Stimulated activated CD4-positive, alpha-beta T cell treated with anti-CD3 and anti-CD28 coated beads, Interleukin-1b, Interleukin-23, amount 100 ng/mL, for 24 hours (primary cell): ENCODE measurements at places on chromosomes 2 and 18.

DNA sequence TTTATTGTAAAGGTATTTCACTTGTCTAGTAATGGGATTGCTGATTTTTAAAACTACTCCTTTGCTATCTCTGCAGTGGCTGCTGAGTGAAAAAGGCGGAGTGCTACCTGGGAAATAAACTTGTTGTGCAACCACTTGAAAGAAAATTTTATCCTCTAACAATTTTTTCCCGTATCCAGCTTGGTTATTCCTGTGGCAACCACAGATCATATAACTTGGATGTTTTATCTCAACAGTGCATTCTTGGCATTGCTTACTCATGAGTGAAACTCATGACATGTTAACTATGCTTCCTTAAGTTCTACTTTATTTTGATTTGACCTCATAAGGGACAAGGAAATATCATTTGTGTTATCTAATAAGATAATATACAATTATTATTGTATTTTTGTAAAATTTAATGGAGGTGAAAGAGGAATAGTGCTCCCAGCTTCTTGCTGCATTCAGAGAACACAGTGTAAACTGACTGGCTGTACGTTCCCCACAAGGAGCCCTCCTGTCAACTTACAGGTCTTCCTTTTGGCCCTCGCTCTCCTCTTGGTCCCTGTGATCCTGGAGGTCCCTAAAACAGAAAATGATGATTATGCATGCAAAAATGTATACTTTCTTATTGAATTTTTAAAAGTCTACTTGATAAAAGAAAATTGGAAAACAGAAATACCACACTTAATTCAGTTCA, 82.7 kb downstream of the COL5A2 start:
- DNase-seq, result no peak

DNA sequence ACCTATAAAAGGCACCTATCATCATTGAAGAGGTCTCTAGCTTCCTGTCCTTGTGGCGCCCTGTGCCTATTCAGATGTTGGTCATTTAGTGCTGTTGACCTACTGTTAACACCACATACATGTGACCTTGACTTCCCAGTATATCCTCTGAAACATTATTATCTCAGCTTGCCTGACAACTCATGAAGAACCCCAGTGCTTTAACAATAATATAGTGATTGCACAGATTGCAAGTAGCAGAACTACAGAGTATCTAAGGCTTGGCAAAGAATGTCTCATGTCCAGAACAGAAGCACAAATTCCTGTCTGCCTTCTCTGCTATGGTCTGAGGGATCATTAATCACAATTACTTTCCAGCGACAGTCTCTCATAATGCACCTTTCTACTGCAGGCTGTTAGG, 165.3 kb downstream of the LCLAT1 start:
- no peak for DNase-seq

DNA sequence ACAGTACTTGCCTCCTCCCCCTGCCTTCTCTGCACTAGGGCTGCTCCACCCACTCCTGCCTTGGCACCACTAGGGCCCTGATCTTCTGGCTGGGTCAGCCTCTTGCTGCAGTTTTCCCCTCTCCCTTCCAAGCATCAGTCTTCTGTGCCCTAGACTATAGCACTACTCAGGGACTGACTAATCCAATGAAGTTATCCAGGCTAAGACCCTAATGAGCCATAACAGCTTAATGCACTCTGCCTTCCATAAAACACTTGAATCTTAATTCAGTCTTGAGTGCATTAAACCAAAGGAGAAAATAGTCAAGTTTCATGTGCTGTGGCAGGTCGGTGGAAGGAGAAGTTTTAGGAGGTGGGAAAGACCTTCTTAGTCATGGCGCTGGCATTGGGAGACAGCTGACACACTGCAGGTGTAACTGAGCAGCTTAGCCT, 95.7 kb downstream of the BIN1 start:
- no peak for DNase-seq

- DNase-seq, result no peak
These were observed 8.4 kb upstream of the NTSR2 start for GRCh38 chr2:11678306-11678960.

DNA sequence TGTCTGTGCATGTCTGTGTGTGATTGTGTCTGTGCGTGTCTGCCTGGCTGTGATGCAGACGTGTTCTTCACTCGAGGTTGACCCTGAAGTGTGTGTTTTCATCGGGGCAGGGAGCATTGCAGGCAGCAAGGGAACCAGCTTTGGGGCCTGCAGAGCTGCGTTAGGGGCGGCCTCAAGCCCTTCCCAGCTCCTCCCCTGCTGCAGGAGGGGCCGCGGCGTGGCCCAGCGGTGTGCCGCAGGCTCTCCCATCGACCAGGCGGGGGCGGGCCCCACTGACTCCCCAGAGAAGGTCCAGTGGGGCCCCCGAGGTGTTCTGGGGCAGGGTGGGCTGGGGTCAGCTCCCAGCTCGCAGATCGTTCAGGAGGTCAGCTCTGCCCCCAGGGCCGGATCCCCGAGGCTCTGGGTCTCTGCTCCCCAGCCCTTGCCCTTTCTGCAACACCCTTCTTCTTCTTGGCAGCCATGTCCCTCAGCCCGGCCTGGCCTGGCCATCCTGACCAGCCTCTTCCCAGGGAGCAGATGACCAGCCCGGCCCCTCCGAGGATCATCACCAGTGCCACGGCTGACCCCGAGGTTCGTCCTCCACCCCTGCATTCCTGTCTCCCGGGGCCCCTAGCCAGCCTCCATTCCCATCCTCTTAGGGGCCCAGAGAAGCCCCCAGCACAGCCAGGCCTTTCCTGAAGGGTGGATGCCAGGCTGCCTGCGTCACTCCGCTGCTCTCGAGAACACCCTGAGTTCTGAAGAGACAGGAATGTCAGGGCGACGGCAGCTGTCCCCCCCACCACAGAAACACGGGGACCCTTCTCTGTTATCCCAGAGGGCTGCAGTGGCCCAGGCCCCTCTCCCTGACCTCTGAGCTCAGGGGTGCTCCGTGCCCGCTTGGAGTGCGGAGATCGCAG, 11.1 kb upstream of the KLHL30 start:
- no peak for DNase-seq

- DNase-seq, result no peak
These were observed 18.5 kb upstream of the EML6 start for GRCh38 chr2:54704688-54705605.

DNA sequence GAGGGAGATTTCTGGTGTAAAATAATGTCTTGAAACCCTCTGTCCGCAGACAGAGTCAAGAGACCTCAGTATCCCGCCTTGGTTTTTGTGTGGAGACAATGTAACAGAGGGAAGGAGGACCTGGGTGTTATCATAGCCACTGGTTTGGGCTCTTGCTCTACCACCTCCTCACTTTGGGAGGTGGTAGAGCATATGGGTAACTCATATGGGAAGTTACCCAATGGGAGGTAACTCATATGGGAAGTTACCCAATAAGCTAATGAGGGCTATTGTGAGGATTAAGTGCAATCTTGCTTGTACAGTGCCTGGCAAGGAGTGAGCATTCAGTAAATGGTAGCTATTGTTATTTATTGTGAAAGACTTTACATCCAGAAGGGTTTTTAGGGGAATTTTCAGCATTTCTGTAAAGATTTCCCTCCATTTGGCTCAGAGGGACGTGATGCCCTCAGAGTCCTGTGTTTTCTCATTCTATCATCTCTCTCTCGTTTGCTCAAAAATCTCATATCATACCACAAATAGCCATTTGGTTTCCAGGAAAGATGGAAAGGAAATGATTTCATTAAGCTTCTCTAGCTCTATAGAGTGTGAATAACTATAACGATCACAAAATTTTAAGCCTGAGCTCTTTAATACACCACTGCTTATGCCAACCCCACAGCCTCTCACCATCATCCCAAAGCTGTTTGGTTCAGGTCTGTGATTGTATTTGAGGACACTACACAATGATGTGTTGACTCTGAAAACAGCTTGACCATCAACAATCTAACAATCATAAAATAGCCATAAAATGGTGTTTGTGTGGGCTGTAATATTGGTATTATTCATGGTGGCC, 307.7 kb downstream of the STK39 start:
- no peak for DNase-seq

DNA sequence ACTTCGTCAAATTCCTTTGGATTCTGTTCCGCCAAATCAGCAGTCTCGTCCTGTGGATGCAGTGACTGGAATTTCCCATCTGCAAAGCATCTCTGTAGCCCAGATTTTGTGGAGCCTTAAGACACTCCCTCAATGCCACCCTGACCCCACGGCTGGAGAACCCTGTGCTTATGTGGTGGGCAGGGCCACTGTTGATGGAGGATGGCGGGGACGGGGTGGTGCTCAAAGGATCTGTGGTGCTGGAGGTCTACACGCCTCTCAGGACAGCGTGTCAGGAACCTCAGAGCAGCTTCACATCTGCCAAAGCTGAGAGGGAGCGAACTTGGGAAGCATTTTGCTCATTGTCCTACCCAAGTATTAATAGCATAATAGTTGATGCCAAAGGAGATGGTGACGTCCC, 200.1 kb downstream of the MGAT5 start:
- DNase-seq, result no peak

DNA sequence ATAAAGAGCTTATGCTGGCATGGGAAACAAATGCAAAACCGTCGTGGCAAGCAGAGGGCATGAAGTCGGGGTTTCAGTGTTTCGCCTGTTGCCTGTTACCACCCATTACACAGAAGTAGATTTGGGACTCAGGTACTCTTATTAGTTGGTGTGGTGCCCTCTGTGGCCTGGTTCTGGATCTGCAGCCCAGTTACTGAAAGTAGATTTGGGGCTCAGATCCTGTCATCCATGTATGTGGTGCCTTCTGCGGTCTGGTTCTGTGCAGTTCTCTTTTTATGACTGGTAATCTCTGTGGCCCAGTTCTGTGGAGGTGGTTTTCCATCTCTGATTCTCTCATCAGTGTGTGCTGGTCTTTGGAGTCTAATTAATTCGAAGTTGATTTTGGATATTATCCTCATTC, 45.2 kb downstream of the ADNP2 start:
- no peak for DNase-seq

- DNase-seq, result no peak
These were observed 147.2 kb downstream of the TSN start for GRCh38 chr2:121902616-121903015.

GRCh38 chr2:138708682-138709241, 71.4 kb downstream of the NXPH2 start:
- no peak for DNase-seq

DNA sequence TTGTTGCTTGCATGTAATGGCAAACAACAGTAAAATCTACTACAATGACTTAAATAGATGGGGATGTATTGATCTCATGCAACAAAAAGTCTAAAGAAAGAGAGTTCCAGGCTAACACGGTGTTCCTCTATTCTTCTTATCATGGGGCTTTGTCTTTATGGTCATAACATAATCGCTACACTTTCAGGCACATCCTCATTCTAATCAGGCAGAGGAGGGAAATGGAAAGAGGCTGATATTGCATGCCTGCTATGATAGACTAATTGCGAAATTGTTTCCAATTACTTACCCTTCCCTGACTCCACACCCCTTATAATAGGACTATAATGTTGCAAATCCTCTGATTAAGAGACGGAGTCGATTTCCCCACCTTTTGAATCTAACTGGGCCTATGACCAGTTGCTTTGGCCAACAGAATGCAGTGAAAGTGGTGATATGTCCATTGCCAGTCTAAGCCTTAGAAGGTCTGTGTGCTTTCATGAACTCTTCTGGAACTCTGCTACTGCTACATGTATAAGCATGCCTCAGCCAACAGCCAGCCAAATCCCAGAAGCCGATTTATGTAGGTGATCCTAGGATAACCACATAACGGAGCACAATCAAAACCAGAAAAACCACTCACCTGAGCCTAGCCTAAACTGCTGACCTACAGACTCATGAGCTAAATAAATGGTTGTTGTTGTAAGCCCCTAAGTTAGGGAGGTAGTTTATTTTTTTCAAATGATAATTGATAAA, 180.3 kb upstream of the TACR1 start:
- no peak for DNase-seq

DNA sequence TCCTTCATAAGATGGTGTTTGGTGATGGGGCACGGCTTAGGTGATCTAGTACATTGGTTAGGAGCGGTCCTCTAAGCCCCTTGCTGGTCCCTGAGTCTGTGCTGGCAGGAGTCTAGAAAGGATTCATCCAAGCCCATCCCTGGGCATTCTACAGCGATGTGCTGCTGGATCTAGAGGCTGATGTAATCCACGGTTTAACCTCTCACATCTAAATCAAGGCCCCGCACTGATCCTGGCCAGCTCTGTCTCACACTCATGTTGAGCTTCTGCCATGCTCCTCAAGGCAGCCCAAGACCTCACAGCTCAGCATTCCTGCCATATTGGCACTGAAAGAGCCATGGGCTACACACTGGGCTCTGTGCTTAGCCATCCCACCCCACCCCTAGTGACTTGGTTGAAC, 664.8 kb downstream of the STK39 start:
- no peak for DNase-seq

DNA sequence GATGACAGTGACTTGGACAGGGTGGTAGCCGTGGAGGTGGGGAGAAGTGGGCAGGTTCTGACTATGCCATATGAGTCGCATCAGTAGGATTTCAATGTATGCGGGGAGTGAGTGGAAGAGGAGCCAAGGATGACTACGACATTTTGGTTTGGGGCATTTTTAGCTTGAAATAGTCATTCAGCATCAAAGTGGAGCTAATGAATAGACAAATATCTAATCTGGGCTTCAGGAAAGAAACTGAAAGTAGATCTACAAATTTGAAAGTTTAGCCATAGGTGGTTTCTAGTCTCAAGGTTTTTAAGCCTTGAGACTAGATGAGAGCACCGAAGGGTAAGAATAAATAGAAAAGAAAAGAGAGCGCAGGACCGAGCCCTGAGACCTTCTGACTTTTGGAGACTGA, 58.3 kb downstream of the FEZ2 start:
- no peak for DNase-seq

DNA sequence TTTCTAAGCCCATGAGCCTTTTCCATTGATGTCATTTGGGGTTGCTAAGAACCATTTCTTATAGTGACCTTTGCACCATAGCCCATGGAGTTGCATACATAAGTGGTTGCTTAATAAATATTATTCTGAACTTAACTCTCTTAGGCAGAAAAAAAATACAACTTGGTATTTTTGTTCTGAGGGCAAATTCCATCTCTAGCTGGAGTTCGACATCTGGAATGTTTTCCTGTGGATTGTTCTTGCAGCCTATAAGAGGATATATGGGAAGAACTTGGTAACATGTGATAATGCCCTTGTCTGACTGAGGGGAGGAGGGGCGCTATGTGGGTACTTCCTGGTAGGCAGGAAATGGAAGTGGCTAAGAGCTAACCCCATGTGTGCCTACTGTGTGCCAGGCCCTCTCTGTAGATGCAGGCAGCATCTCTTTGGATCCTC, 20.7 kb downstream of the IGFBP2 start:
- DNase-seq, result no peak

DNA sequence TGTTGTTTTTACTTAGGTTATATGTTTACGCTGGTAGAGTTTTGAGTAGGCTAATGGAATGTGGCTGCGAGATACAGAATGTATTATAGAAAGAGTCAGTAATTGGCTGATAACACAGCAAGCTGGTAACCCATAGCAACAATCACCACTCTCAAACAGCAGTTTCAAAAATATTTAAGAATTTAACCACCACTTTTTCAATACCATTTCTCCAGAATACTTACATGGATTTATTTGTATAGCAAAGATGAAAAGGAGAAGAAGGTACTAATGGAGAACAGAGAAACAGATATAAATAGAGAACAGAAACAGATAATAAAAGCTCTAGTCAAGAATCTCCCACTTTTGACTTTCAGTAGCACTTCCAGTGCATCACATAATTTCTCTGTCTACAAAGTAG, 188.3 kb upstream of the SLC39A10 start:
- no peak for DNase-seq
